ENCODE measurements at places on chromosomes 5 and 9.

DNA sequence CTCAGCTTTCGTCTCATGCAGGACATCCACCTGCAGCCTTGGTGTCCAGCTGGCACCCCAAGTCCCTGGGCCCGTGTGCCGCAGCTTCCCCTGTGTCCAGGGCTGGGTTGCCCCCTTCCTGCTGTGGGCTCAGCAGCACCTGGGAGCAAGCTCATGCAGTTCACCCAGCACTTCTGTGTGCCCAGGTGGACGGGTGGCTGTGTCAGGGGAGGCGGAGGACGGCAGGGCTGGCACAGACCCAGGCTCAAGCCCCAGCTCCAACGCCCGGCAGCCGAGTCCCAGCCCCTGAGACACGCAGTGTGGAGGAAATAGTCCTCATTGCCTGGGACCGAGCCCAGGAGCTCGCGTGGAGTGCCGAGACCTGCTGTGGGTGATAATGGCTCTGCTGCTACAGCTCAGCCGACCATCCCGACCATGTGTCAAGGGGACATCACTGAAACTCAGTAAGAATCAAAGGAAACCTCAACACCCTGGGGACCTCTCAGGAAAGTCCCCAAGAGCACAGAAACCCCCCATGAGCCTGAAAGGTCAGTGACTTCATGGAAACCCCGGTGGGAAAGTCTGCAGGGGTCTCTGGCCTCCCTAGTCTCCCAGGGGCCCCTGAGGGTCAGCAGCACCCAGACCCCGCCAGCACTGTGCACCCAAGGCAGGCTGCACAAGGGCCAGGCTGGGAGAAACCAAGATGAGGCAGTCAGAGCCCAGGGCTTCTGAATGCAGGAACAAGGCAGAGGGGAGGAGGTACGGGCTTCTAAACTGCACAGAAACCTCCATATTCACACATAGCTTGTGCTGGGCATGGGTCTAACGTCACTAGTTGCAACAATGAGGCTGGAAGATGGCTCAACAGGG is 38.8 kb downstream of the LPCAT1 start:
- no peak for DNase-seq

- no peak for DNase-seq
Observed at GRCh38 chr5:41264019-41264418, 50.7 kb upstream of the C6 start.

GRCh38 chr9:137685741-137686420 is 67.1 kb downstream of the EHMT1 start:
- DNase-seq = no peak

- DNase-seq = peak; percentile 93
Observed at GRCh38 chr9:129496473-129497004, 124.4 kb downstream of the C9orf50 start.

- no peak for DNase-seq
Observed at GRCh38 chr9:101625876-101626275, 31.1 kb upstream of the PPP3R2 start.

DNA sequence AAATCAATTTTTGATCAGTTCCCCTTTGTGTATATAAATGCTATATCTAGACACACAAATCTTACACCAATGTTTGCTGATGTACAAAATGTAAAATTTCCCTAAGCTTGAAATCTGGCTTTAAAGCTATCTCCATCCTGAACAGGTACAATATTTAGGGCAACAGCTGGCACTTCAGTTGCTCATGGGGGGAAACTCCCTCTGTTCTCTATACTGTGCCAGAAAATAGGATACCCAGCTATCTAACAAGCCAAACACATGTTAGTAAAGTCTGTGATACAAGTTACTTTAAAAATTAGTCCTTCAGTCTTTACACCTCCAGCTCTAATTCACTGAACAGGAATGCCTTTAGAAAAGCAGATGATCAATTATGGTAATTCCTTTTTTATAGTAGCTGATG is 191.8 kb downstream of the SLF1 start:
- no peak for DNase-seq

GRCh38 chr9:80763536-80763935 is 925.8 kb downstream of the TLE1 start:
- no peak for DNase-seq

DNA sequence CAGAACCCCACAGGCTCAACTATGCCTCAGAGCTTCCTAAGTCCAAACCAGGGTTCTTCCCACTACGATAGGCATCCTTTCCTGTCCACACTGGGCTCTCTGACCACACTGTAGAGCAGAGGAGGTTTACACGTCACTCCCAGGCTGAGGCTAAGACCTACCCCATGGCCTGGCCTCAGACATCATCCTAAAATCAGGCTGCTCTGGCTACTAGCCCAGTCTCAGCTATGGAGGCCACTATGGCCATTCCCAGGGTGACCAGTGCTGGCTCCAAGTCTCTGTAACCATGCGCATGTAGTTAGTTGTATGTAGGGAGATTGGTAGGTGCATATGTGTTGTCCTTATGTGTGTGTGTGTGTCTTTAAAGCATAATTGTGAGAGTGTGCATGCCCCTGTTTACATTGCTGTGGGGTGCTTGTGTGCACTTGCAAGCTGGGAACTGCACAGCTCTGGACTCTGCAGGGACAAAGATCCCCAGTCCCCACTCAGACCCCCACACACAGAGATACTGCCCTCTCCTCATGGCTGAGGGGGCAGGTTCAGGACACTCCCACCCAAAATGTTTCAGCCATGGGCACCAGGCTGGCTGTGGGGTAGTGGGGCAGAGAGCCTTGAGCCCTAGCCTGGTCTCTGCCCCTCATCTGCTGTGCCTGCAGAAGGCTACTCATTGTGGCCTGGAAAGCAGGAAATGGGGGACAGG is 12.3 kb downstream of the PDLIM4 start:
- no peak for DNase-seq

DNA sequence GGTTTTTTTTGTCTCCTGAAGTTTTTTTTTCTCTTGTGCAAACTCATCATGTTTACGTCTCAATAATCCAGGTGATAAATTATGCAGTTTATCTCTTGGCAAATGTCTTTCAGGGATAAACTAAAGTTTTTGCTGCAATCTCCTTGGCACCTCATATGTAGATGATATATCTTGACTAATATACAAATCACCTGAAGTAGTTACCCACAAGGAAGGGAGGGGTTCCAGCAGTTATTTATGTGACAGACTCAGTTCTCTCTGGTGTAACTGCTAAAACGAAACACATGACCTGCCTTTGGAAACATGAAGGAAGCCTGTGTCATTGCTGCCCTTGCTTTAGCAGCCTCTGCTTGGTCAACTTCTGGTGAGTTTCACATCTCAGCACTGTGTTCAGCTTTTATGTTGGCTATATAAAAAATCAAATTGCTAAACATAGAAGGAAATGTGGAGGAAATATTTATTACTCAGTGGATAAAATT is 39.3 kb upstream of the KIAA1958 start:
- DNase-seq = no peak

GRCh38 chr5:65065001-65065511 is 296.3 kb downstream of the CWC27 start:
- DNase-seq = no peak

- peak; percentile 52 for DNase-seq
Observed at GRCh38 chr9:22446950-22447617, 460 bp downstream of the DMRTA1 start.
